Common myeloid progenitor, CD34-positive (primary cell): ENCODE measurements at places on chromosomes 1 and 21.

- no peak overlapping the region for H3K4me3 ChIP-seq
- no peak overlapping the region for H3K27ac ChIP-seq
- peaks cover 34% of the 10 kb centered on the region for H3K36me3 ChIP-seq
- DNase-seq = no peak
- H3K4me1 ChIP-seq = peaks cover 8% of the 10 kb centered on the region
Observed at GRCh38 chr1:35856964-35857363, 26.0 kb upstream of the AGO1 start.

GRCh38 chr1:167746013-167746672, 24.4 kb downstream of the MPZL1 start:
- no peaks in the 10 kb centered on the region for H3K36me3 ChIP-seq
- no peak overlapping the region for H3K4me3 ChIP-seq
- H3K4me1 ChIP-seq = no peaks in the 10 kb centered on the region
- H3K27ac ChIP-seq = no peak overlapping the region
- no peak for DNase-seq

- no peak for DNase-seq
- H3K4me3 ChIP-seq = no peak overlapping the region
- no peak overlapping the region for H3K27ac ChIP-seq
- peaks cover 22% of the 10 kb centered on the region for H3K36me3 ChIP-seq
- H3K4me1 ChIP-seq = no peaks in the 10 kb centered on the region
Observed at GRCh38 chr1:51385776-51386175, 55.4 kb upstream of the TTC39A start.

DNA sequence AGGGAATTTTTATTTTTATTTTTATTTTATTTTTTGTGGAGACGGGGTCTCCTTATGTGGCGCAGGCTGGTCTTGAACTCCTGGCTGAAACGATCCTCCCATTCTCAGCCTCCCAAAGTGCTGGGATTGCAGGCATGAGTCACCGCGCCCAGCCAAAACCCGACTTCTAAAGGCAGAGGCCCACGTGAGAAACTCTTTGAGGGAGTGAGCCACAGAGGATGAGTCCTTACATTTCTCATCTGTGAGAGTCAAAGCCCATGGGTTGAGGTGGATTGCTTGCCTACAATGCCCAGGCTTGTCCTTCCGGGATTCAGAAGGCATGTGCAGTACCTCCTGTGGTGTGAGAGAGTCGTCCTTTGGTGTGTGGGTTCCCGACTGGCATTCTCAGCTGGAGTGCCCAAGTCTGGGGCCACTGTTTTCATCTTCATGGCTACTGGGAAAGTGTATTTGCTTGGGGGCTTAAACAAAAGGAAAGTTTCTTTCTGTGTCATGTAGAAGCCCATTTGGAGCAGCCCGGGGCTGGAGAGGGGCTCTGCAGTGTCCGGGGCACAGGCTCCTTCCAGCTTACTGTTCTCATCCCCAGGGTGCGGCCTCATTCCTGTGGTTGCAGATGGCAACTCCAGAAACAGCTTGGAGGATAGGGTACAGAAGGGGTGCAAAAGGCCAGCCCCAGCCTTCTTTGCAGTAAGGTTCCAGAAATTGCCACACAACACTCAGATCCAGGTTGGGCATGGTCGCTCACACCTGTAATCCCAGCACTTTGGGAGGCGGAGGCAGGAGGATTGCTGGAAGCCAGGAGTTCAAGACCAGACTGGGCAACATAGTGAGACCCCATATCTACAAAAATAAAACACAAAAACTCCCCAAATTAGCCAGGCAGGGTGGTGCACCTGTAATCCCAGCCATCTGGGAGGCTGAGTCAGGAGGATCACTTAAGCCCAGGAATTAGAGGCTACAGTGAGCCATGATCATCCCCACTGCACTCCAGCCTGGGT, 29.4 kb upstream of the CSF3R start:
- H3K4me1 ChIP-seq = no peaks in the 10 kb centered on the region
- H3K27ac ChIP-seq = no peak overlapping the region
- H3K4me3 ChIP-seq = no peak overlapping the region
- H3K36me3 ChIP-seq = no peaks in the 10 kb centered on the region
- no peak for DNase-seq
- H3K27me3 ChIP-seq = no peaks in the 10 kb centered on the region

DNA sequence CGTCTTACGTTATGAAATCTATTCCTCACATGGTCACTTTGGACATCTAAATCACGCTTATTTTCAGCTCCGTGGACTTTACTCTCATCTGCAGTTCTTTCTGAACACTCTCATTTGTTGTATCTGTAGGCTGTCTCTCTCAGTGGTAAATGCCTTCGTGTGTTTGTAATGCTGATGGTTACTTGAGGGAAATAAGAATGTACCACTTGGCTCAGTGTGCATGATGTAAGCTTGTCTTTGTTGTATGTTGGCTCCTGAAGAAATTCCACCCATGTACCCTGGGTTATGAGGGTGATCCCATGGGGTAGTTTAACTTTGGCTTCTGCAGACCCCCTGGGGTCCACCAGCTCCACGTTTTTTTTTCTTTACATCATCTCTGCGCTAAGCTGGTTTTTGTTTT, 378.4 kb downstream of the SETD4 start:
- H3K36me3 ChIP-seq = no peaks in the 10 kb centered on the region
- no peak for DNase-seq
- no peak overlapping the region for H3K27ac ChIP-seq
- no peaks in the 10 kb centered on the region for H3K4me1 ChIP-seq
- H3K4me3 ChIP-seq = no peak overlapping the region
- H3K27me3 ChIP-seq = no peaks in the 10 kb centered on the region

DNA sequence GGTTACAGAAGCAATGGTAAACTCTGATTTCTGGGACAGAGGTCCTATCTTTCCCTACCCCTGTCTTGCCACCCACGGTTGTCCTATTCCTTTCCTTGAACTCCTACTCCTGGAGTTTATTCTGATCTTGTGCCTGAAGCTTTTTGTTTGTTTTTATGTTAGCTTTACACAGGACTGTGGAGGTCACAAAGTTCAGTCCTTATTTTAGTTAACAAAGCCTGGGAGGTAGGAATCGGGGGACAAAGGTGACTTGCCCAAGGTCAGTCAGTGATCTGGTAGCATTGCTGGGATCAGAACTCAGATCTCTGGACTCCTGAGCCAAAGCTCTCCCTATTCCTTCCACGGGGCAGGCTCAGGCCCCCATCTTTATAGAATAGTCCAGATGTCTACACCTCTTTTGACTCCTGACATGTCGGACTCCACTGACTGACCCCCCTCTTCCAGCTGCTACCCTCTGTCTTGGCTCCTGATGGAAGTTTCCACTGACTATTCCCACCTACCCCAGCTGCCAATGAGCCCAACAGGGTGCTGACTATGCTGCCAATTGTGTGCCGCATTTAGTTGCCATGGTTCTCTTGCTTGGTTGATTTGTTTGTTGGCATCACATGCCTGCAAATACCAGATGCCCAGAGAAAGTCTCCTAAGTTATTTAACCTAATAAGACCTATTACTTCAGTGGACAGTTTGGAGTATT, 9.9 kb downstream of the F5 start:
- DNase-seq = no peak
- H3K4me3 ChIP-seq = no peak overlapping the region
- H3K27me3 ChIP-seq = no peaks in the 10 kb centered on the region
- H3K27ac ChIP-seq = no peak overlapping the region
- no peaks in the 10 kb centered on the region for H3K36me3 ChIP-seq
- H3K4me1 ChIP-seq = no peaks in the 10 kb centered on the region

GRCh38 chr1:223421025-223421424, 27.8 kb downstream of the CCDC185 start:
- H3K27me3 ChIP-seq = no peaks in the 10 kb centered on the region
- DNase-seq = no peak
- H3K4me1 ChIP-seq = no peaks in the 10 kb centered on the region
- H3K4me3 ChIP-seq = no peak overlapping the region
- no peak overlapping the region for H3K27ac ChIP-seq
- no peaks in the 10 kb centered on the region for H3K36me3 ChIP-seq

- H3K36me3 ChIP-seq = no peaks in the 10 kb centered on the region
- H3K27ac ChIP-seq = no peak overlapping the region
- peaks cover 4% of the 10 kb centered on the region for H3K4me1 ChIP-seq
- no peaks in the 10 kb centered on the region for H3K27me3 ChIP-seq
- no peak for DNase-seq
Observed at GRCh38 chr1:198196630-198197029, 39.8 kb downstream of the NEK7 start.

- peaks cover 21% of the 10 kb centered on the region for H3K36me3 ChIP-seq
- H3K27me3 ChIP-seq = no peaks in the 10 kb centered on the region
- no peak overlapping the region for H3K27ac ChIP-seq
- H3K4me1 ChIP-seq = peaks cover 29% of the 10 kb centered on the region
Observed at GRCh38 chr1:167128261-167129227, 34.7 kb downstream of the STYXL2 start.

GRCh38 chr21:33998402-33998801, 75.0 kb upstream of the MRPS6 start:
- H3K36me3 ChIP-seq = no peaks in the 10 kb centered on the region
- peak; percentile 17 for DNase-seq
- H3K4me3 ChIP-seq = no peak overlapping the region
- H3K27ac ChIP-seq = no peak overlapping the region

DNA sequence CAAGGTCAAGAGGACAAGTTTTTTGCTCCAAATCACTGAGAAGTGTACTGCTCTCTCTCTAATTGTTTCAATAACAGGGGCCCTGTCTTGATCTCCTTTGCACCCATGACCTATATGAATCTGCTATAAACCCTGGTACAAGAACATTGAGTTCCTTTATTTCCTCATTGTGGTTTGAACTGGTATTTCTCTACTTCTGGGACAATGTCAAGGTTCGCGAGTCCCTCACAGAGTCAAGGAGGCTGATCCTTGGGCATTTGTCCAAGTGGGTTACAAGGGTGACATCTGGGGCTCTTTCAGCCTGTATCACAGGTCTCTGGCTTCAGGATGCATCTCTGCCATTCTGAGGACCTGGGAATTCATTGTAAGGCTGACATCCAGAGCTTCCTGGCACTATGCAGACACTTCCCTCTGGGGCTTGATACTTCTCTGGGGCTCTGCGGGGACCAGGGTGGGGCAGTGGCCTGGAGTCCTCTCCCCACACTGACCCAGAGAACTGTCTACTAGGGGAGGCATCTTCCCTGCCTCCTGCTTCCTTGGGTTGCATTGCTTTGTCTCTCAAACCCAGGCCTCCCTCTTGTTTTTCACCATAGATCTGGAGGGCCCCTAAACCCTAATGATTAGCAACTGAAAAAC, 22.5 kb upstream of the ZNF648 start:
- no peak overlapping the region for H3K4me3 ChIP-seq
- no peaks in the 10 kb centered on the region for H3K36me3 ChIP-seq
- H3K27ac ChIP-seq = no peak overlapping the region
- H3K27me3 ChIP-seq = no peaks in the 10 kb centered on the region

GRCh38 chr21:37208056-37208721, 58.9 kb downstream of the VPS26C start:
- peak overlapping the region; percentile 65 for H3K27ac ChIP-seq
- H3K4me1 ChIP-seq = peaks cover 26% of the 10 kb centered on the region
- H3K36me3 ChIP-seq = peaks cover 8% of the 10 kb centered on the region
- H3K27me3 ChIP-seq = no peaks in the 10 kb centered on the region

GRCh38 chr1:199913318-199913717, 114.2 kb upstream of the NR5A2 start:
- H3K27ac ChIP-seq = no peak overlapping the region
- no peak for DNase-seq
- no peak overlapping the region for H3K4me3 ChIP-seq
- H3K4me1 ChIP-seq = no peaks in the 10 kb centered on the region
- no peaks in the 10 kb centered on the region for H3K27me3 ChIP-seq
- no peaks in the 10 kb centered on the region for H3K36me3 ChIP-seq

DNA sequence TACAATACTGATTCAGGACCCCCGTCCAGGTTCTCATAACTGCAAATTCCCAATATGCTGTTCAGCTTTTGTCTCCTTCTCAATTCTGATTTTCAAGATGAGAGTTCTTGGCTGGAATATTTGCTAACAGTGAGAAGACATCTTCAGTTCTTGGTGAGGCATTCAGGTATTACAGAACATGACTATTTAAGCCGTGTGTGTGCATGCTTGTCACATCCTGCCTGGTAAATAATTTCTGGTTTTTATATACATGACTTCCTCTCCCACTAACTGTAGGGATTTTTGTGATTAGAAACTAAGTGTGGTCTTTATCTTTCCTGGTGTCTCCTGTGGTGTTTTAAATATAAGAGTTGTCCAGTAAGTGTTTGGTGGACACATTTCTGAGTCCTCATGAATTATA, 10.2 kb upstream of the SLC19A2 start:
- no peak for DNase-seq
- no peaks in the 10 kb centered on the region for H3K27me3 ChIP-seq
- no peaks in the 10 kb centered on the region for H3K36me3 ChIP-seq

DNA sequence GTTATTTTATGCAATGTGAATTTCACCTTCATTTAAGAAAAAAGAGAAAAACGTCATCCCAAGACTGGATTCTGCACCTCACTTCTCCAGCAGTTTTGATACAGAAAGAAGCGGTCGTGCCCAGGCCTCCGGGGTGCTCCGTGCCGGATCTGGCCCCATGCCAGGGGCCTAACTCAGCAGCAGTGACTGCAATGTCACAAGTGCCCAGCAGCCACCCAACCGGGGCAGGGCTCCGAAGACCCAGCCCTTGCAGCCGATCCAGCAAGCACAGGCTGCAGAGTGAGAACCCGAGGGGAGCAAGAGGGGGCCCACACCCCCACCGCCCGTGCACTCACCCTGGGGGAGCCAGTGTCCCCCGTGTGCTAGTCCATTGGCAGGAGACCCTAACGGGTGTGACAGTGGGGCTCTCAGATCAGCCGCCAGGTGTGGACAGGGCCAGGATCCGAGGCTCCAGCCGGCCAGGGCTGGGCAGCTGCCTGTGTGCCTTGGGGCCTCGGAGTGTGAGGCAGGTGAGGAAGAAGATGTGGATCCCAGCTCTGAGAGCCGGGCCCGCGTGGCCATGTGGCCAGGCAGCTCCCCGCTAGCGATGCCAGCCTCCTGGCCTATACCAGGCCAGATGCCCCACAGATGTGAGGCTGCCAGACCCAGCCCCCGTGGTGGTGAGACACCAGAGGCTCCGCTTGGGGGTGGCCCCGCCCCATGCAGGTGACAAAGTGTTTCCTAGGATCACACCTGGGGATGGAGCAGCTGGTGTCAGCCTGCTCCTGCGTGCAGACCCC, 60.6 kb downstream of the MEGF6 start:
- H3K27me3 ChIP-seq = no peaks in the 10 kb centered on the region
- H3K27ac ChIP-seq = no peak overlapping the region
- DNase-seq = no peak
- peaks cover 6% of the 10 kb centered on the region for H3K36me3 ChIP-seq
- H3K4me3 ChIP-seq = no peak overlapping the region

DNA sequence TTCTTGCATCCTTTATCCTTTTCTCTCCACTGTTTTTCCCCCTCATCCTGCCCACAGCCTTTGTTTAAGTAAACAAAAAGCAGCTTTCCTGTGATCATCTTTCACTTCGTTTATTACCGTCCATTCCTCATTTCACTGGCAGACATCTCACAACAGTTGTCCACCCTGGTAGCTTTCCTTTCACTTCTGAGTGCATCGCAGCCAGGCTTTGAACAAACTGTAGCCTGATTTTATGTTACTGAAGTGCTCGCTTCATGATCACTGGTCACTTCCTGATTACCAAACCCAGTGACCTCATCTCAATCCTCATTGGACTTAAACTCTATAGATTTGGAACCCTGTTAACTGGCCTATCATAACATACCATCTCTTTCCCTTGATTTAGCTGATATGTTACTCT, 67.7 kb downstream of the SDCCAG8 start:
- H3K27ac ChIP-seq = no peak overlapping the region
- no peak overlapping the region for H3K4me3 ChIP-seq
- H3K4me1 ChIP-seq = no peaks in the 10 kb centered on the region
- DNase-seq = no peak
- peaks cover 2% of the 10 kb centered on the region for H3K36me3 ChIP-seq

GRCh38 chr1:55490547-55490946, 275.4 kb upstream of the USP24 start:
- no peak for DNase-seq
- no peaks in the 10 kb centered on the region for H3K27me3 ChIP-seq
- H3K4me3 ChIP-seq = no peak overlapping the region
- no peak overlapping the region for H3K27ac ChIP-seq
